ENCODE measurements at places on chromosomes 5 and 9.

DNA sequence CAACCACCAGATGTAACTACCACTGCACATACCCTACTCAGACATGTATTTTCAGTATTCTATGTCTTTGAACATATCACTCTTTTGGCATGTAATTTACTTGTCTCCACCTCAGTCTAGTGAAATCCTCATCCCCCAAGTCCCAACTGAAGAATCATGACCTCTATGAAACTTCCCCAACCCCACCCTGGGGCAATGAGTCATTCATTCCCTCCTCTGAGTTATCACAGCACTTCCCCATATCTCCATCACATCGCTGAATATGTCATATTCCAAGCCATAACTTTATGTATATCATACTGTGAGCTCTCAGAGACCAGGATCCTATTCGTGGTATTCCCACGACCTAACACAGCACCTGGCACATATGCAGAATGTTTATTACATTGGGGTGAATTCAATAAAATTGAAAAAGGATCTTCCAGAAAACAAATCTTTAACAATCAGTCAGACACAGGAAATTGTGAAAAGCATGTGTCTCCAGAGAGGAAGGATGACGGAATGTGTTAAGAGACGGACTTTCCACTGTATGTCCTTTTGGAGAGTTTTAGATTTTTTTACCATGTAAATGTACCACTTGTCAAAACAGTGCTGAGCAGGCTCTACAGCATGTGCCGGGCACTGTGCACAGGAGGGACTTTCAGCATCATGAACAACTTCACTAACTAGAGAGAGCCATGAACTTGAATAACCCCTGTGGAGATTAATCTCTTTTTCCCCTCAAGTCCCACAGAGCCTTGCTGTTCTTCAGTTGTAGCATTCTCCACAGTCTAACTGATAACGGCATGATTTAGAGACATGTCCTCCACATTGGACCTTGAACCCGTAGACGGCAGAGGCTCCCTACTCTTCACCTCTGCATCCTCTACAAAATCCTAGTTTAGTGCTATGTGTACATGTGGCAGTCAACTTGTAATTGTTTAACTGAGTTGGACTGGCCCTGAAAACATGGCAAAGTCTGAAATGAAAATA lies 213.5 kb downstream of the GLIS3 start:
- no peak for DNase-seq

- DNase-seq: peak; percentile 78
Observed at GRCh38 chr5:134577796-134578577, 52.5 kb downstream of the JADE2 start.

- no peak for DNase-seq
Observed at GRCh38 chr5:2111569-2112105, 228.9 kb upstream of the IRX4 start.

- no peak for DNase-seq
Observed at GRCh38 chr9:133703591-133704399, 34.4 kb downstream of the SARDH start.

- no peak for DNase-seq
Observed at GRCh38 chr9:32706725-32707100, 71.2 kb upstream of the TAF1L start.

GRCh38 chr5:126720369-126720768 lies 56.6 kb upstream of the LMNB1 start:
- DNase-seq: no peak

GRCh38 chr5:115586525-115587146 lies 15.6 kb downstream of the TICAM2 start:
- peak; percentile 24 for DNase-seq

GRCh38 chr5:18984559-18985080 lies 1003.4 kb downstream of the CDH18 start:
- DNase-seq: peak; percentile 36

GRCh38 chr5:14794583-14795230 lies 76.9 kb downstream of the ANKH start:
- no peak for DNase-seq

DNA sequence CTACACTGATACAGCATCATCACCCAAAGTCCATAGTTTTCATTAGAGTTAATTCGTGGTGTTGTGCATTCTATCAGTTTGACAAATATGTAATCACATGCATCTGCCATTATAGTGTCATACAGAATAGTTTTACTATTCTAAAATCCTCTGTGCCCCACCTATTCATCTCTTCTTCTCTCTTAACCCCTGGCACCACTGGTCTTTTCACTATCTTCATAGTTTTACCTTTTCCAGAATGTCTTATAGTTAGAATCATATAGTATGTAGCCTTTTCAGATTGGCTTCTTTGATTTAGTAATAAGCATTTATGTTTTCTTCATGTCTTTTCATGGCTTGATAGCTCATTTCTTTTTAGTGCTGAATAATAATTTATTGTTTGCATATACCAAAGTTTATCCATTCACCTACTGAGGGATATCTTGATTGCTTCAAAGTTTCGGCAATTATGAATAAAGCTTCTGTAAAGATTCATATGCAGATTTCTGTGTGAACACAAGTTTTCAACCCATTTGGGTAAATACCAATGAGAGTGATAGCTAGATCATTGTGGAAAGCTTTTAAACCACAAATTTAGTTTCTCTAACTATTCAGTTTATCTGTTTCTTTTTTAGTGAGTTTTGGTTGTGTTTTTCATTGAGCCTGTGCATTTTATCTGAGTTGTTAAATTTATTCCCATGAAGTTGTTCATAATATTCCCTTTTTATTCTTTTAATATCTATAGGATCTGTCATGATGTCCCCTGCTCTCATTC lies 84.9 kb downstream of the RALGPS1 start:
- no peak for DNase-seq

Data from NCI-H460 (cell line).